Activated CD4-positive, alpha-beta T cell treated with anti-CD3 and anti-CD28 coated beads, Interleukin-2, Interleukin-6, amounts not matched to agents 100 ng/mL and 50 ng/mL, durations not matched to agents 16 hours and 8 hours (primary cell): ENCODE measurements at places on chromosomes 3 and 15.

GRCh38 chr3:172145031-172145686 lies 105.8 kb downstream of the FNDC3B start:
- no peak for DNase-seq

- DNase-seq = no peak
These were observed 29.3 kb downstream of the KNL1 start for GRCh38 chr15:40623361-40623760.

DNA sequence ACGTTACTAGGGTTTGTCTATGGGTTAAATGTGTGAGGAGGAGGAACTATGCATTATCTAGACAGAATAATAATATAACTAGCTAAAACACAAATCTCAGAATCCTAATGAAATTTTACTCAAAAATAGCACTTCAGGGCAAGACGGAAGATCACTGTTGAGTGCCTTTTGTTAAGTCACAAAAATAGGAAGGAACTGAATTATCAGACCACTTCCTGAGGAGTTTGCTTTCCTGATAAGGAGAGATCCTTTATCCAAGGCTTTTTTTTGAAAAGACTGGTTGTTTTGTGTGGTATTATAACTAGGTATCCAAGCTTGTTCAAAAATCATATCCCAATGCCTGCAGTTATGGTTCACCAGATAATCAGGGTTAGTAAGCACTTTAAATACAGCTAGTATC lies 34.6 kb downstream of the NR2E3 start:
- DNase-seq = no peak

- DNase-seq = peak; percentile 84
These were observed 130.7 kb downstream of the LPP start for GRCh38 chr3:188284455-188285212.

GRCh38 chr3:128339491-128340012 lies 127.1 kb downstream of the DNAJB8 start:
- DNase-seq = no peak

- no peak for DNase-seq
These were observed 179.3 kb upstream of the ANKRD28 start for GRCh38 chr3:15977090-15977489.

- no peak for DNase-seq
These were observed 2.7 kb downstream of the PPP1R14D start for GRCh38 chr15:40825661-40826422.

GRCh38 chr3:130941793-130942192 lies 47.9 kb downstream of the ATP2C1 start:
- no peak for DNase-seq

DNA sequence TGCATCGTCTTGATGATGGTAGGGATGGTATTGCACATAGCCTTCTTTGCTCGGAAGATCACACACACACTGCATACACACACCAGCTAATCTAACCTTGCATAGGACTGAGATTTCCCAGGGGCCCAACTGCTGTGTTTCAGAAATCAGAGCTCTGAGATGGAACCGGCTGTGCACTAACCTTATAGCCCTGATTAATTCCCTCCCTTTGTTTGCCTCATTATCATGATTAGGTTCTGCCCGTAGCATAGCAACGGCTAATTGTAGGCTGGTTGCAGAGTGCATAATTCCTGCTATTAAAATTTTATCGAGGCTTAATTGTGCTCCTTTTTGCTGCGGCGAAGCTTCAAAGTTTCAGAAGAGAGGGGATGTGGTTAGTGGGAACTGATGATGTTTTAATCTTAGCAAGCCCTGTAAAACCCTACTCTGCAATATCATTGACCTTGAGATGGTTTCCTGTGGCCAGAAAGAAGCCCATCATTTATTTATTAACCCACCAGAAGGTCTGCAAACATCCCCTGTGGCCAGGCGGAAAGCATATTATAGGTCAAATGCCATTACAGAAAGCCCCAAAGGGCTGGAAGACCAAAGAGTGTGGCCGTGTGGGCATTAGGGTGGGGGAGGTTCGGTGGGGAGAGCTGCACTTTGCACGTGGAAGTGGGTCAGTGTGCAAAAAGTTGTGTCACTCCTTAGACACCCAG lies 56.2 kb upstream of the GLCE start:
- DNase-seq = peak; percentile 34

- DNase-seq = no peak
These were observed 126.6 kb downstream of the SRGAP3 start for GRCh38 chr3:9122732-9123364.

GRCh38 chr3:115651599-115651998 lies 28.3 kb downstream of the GAP43 start:
- DNase-seq = no peak
